Activated naive CD4-positive, alpha-beta T cell treated with anti-CD3 and anti-CD28 coated beads for 36 hours (primary cell): ENCODE measurements at places on chromosomes 3 and 15. TPM values are rescaled to one million over a fixed set of nuclear protein-coding genes. Genes with fewer than 3 reads are reported as not detected.

Gene LTF
- total RNA-seq = not detected

Gene RTP1
- not detected for total RNA-seq

Gene TMEM108
- not detected for total RNA-seq

Gene PP2D1
- not detected for total RNA-seq

Gene TRH
- not detected for total RNA-seq

Gene SNX22
- 0.19 TPM for total RNA-seq

Gene GOLGA8J
- total RNA-seq = not detected

GRCh38 chr3:56758539-56758981 lies 43.2 kb downstream of the ARHGEF3 start:
- H3K36me3 ChIP-seq = peaks cover 40% of the 10 kb centered on the region
- peak; percentile 65 for DNase-seq
- peak overlapping the region; percentile 85 for H3K27ac ChIP-seq
- no peaks in the 10 kb centered on the region for H3K27me3 ChIP-seq

DNA sequence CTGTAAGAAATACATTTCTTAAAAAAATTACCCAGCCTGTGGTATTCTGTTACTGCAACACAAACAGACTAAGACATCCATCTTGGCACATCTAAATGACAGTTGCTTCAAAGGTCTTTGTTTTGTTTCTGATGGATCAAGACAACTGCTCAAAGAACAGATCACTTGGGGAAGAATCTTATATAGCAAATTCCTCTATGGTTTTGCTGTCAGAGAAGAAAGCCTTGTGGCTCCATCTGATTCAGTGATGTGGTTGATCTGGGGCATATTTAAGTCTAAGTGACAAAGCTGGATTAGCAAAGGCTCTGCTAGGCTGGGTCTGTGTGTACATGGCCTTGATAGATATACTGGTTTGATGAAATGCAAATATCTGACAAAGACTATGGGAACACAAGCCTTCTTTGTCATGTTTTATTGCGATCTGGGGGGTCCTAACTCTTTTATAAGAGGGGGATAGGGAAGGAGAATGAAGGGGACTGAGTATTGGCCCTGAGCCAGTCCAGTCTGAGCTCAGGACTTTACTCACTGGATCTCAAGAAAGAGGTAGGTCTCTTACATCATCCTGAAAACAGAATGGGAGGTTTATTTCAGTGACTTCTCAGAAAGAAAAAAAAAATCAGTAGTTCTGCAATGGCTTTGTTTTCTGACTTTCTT lies 14.3 kb upstream of the LIMD1 start:
- H3K4me3 ChIP-seq = no peak overlapping the region
- no peaks in the 10 kb centered on the region for H3K27me3 ChIP-seq
- no peaks in the 10 kb centered on the region for H3K4me1 ChIP-seq
- no peaks in the 10 kb centered on the region for H3K36me3 ChIP-seq
- DNase-seq = no peak

- DNase-seq = no peak
- H3K27ac ChIP-seq = no peak overlapping the region
- H3K27me3 ChIP-seq = no peaks in the 10 kb centered on the region
- peaks cover 1% of the 10 kb centered on the region for H3K4me1 ChIP-seq
These were observed 6.8 kb downstream of the CDAN1 start for GRCh38 chr15:42730135-42730534.

DNA sequence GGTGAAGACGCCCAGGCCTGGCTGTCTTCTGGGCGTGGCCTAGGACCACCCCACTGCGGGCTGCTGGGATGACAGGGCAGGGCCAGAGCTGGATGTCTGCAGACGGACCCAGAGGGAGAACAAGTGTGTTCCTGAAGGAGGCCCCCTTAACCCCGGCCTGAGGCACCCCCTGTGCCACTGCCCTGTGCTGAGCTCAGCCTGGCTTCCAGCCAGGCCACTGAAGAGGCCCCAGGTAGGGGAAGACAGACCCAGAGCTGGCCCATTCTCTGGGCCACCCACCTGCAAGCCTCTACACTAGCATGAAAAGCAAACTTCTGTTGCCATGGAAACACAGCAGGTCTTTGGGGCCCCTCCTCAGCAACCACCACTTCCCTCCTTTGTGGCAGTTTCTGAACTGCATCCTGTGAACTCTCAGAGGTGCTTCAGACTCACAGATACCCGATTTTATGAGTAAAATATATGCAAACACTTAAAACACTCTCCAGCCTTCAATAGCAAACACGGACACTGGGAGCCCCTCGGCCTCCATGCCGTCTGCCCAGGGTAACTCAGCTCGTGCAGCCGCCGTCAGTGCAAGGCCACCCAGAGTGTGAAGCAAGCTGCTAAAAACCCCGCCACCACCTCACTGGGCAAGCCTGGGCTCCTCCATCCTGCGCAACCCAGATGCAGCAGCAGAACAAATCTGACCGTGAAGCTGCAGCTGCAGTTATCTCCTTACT lies 42.5 kb downstream of the CMTM6 start:
- no peak overlapping the region for H3K27ac ChIP-seq
- H3K4me3 ChIP-seq = peak overlapping the region; percentile 67
- peaks cover 7% of the 10 kb centered on the region for H3K36me3 ChIP-seq
- peaks cover 36% of the 10 kb centered on the region for H3K4me1 ChIP-seq

DNA sequence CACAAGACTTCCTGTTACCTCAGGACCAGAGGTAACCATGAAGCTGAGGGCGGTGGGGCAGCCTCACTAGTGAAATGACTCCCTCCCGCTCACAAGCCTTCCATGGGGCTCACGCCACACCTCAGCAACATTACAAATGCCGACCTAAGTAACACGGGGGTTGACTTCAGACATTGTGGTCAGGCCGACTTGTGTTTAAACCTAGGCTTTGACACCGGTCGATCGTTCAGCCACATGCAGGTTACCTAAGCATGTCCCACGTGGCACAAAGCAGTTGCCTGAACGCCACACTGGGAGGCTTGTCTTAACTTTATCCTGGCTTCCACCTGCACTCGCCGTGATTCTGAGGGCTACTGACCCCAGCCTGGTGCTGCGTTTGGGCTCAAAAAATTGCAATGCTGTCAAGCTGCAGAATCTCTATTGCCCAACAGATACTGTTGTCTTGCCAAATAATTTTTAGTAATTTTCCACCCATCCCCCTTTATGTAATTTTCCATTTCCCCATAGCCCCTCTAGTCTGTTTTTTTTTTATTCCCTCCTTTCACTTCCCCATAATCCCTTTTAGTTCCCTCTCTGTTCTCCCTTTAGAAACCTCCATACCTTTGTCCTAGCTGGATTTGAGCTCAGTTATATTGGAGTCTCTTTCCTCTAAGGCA lies 158.6 kb upstream of the RGMA start:
- H3K4me3 ChIP-seq = no peak overlapping the region
- no peaks in the 10 kb centered on the region for H3K36me3 ChIP-seq
- no peak overlapping the region for H3K27ac ChIP-seq
- H3K27me3 ChIP-seq = peaks cover 9% of the 10 kb centered on the region
- peaks cover 13% of the 10 kb centered on the region for H3K4me1 ChIP-seq
- peak; percentile 47 for DNase-seq

DNA sequence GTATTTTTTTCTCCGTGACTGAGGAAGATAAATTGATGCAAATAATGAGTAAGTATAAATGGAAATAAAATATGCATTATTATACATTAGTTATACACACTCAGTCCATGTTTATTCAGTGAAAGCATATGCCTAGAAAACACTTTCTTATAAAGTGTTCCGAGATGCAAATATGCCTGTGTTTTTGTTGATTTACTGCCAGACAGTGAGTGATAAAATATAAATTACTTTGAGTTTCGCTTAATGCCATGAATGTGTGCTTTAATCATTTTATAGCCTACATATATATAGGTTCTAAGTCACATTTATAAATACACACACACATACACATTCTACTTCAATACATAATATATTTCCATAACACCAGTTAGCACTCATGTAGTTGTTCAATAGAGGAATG lies 569.2 kb downstream of the UNC13C start:
- no peaks in the 10 kb centered on the region for H3K4me1 ChIP-seq
- peaks cover 2% of the 10 kb centered on the region for H3K27me3 ChIP-seq
- H3K36me3 ChIP-seq = no peaks in the 10 kb centered on the region

DNA sequence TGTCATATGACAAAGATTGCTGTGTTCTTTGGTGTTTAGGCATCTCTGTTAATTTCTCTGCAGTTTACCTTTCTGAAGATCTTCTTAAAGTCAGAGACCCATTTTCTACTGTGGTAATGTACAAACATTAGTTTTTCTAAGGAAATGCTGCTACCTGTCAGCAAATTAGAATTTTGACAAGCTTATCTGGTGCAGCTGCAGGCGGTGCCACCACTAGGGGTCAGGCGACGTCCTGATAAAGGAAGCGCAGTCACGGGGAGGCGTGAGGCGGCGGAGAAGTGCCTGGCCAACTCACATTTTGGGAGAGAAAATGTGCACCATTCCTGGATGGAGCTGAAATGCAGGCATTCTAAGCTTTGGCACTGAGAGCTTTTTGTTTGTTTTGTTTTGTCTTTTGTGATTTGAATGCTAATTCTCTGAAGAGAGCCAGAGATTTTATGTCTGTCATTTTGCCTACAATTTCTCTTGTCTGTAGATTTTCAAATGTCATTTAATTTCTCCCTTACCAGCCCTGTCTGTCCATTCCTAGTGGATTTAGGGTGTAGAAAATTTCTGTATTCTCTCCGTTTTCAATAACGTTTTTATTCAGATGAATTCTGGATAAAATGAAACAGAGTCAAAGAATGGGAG lies 24.9 kb upstream of the SIAH2 start:
- no peaks in the 10 kb centered on the region for H3K36me3 ChIP-seq
- peak; percentile 93 for DNase-seq
- no peak overlapping the region for H3K27ac ChIP-seq
- no peak overlapping the region for H3K4me3 ChIP-seq
- peaks cover 49% of the 10 kb centered on the region for H3K4me1 ChIP-seq
- peaks cover 6% of the 10 kb centered on the region for H3K27me3 ChIP-seq

GRCh38 chr3:49199239-49199899 lies 28.0 kb downstream of the KLHDC8B start:
- no peak overlapping the region for H3K27ac ChIP-seq
- H3K4me1 ChIP-seq = no peaks in the 10 kb centered on the region
- H3K4me3 ChIP-seq = no peak overlapping the region
- no peak for DNase-seq
- H3K27me3 ChIP-seq = peaks cover 8% of the 10 kb centered on the region

DNA sequence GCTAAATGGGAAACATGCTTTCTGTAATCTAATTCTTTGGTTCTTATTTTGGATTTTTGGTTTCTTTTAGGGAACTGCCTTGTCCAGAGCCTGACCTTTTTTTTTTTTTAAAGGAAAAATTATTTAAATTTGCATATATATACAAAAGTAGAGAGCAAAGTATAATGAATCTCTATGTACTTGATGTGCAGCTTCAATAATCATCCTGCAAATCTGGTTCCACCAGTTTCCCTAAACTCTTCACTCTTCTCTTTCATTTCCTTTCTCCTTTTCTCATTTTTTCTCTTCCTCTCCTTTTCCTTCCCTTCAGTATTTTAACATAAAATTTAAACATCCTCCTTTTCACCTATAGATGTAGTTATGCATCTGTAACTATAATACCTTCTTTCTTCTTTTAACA lies 82.5 kb downstream of the USP13 start:
- no peak overlapping the region for H3K27ac ChIP-seq
- no peak overlapping the region for H3K4me3 ChIP-seq
- peaks cover 10% of the 10 kb centered on the region for H3K36me3 ChIP-seq
- no peak for DNase-seq
- H3K27me3 ChIP-seq = no peaks in the 10 kb centered on the region
- H3K4me1 ChIP-seq = peaks cover 5% of the 10 kb centered on the region

DNA sequence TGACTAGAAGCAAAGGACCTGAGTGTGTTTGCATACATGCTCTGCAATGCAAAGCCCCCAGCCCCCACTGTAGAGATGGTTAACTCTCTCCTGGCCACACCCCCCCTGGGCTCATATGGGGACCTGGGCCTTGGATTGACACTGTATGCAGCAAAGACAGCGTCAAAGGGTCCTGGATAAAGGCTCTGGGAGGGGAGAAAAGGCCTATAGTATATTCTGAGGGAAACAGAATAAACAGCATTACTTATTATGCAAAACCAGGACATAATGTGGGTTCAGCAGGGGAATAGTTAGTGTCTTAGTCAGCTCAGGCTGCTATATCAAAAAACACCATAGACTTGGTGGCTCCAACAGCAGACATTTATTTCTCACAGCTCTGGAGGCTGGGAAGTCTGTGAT lies 158.7 kb downstream of the APBA2 start:
- peaks cover 55% of the 10 kb centered on the region for H3K4me1 ChIP-seq
- H3K27ac ChIP-seq = no peak overlapping the region
- DNase-seq = no peak
- no peaks in the 10 kb centered on the region for H3K36me3 ChIP-seq
- H3K4me3 ChIP-seq = no peak overlapping the region

- no peak for DNase-seq
- no peak overlapping the region for H3K27ac ChIP-seq
- peaks cover 2% of the 10 kb centered on the region for H3K36me3 ChIP-seq
- no peak overlapping the region for H3K4me3 ChIP-seq
- H3K4me1 ChIP-seq = peaks cover 4% of the 10 kb centered on the region
These were observed 749.5 kb downstream of the ROBO1 start for GRCh38 chr3:79018265-79018664.

DNA sequence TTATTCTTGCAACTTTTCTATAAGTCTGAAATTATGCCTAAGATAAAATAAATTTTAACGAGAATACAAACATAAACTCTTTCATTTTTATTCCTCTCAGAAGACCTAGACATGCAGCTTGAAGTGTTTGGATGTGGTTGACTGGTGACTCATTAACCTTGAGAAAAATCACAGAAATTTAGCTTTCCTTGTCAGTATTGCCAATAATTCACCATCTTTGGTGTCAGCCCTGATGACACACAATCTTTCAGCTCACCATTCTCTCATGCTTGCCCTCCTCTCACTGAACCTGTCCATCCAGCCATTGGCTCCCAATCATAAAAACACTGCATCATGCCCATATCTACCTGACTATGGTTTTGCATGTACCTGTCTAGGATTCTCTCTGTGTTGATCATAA lies 22.6 kb upstream of the TNFAIP8L3 start:
- no peak overlapping the region for H3K27ac ChIP-seq
- H3K27me3 ChIP-seq = peaks cover 3% of the 10 kb centered on the region
- no peak for DNase-seq
- H3K4me3 ChIP-seq = no peak overlapping the region
- no peaks in the 10 kb centered on the region for H3K36me3 ChIP-seq

- H3K36me3 ChIP-seq = no peaks in the 10 kb centered on the region
- H3K4me1 ChIP-seq = no peaks in the 10 kb centered on the region
- no peak overlapping the region for H3K4me3 ChIP-seq
- H3K27ac ChIP-seq = no peak overlapping the region
These were observed 68.1 kb downstream of the EPHB3 start for GRCh38 chr3:184629555-184630160.

- peak; percentile 61 for DNase-seq
- no peak overlapping the region for H3K4me3 ChIP-seq
- no peaks in the 10 kb centered on the region for H3K36me3 ChIP-seq
- peaks cover 2% of the 10 kb centered on the region for H3K27me3 ChIP-seq
These were observed 49.7 kb upstream of the MYZAP start for GRCh38 chr15:57541805-57542504.
